Heart right ventricle (tissue), 16 donors: ENCODE measurements at places on chromosomes 7 and 10.

GRCh38 chr7:29806995-29807841 is 910 bp downstream of the WIPF3 start:
- DNase-seq = peak; percentile 64

GRCh38 chr10:28906934-28907333 is 229.6 kb downstream of the BAMBI start:
- DNase-seq = no peak

- peak; percentile 11 for DNase-seq
Measured at GRCh38 chr7:134016223-134016941, 110.8 kb upstream of the LRGUK start.

DNA sequence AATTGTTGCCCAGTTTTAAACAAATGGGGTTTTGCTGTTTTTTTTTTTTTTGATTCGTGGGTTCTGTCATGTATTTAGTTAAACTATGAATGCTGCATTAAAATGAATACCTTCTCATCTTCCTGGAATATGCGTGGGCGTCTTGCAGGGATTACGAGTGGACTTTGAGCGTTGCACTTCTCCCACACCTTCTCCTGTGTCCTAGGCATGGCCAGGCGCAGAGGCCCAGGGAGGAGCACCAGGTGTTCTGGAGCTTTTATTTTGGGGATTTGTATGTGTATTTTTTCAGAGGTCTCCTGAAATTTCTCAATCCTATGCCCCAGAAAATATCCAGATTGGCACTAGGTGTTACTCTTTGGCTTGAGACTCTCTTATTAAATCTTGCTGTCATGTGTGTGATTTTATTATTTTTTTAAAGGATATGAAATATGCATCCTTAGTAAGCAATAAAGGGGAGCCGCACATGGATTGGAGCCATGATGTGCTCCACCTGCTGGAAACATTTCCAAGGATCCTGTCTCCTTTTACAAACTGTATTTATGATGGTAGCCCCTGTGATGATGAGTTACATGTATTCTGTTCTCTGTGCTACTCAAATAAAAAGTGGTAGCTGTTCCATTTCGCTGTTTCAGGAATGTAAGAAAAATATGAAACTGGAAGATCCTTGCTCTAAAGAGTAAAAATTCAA is 482.2 kb upstream of the KLF6 start:
- DNase-seq = no peak

GRCh38 chr10:61684894-61685507 is 22.3 kb downstream of the CABCOCO1 start:
- DNase-seq = no peak

- no peak for DNase-seq
Measured at GRCh38 chr10:91088300-91089140, 131.9 kb upstream of the PCGF5 start.
